ENCODE measurements at places on chromosomes 13 and 19.
A peak's percentile ranks its signal among the peaks of the same experiment; 100 is the strongest.

GRCh38 chr13:113138792-113139551 is 16.4 kb downstream of the F10 start:
- DNase-seq, result peak; percentile 33

- DNase-seq, result no peak
These were observed 16.6 kb downstream of the RFX1 start for GRCh38 chr19:13989487-13989886.

GRCh38 chr19:50909240-50910070 is 1.7 kb downstream of the KLK4 start:
- peak; percentile 100 for DNase-seq

DNA sequence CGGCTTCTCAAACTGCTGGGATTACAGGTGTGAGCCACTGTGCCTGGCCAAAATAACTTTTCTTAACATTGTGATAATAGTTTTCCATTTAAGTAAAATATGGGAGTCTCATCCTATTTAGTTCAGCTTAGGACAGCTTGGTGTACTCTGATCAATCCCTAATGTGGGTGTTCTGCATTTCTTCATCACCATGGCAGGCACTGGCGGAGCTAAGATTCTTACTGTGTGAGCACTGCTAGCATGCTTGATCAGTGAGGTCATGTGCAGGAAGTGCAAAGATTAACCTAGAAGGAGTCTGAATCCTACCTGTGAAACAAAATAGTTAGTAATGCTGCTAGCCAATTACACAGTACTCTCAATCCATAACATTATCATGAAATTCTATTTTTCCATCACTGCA is 1684.2 kb upstream of the SLC10A2 start:
- DNase-seq, result no peak

DNA sequence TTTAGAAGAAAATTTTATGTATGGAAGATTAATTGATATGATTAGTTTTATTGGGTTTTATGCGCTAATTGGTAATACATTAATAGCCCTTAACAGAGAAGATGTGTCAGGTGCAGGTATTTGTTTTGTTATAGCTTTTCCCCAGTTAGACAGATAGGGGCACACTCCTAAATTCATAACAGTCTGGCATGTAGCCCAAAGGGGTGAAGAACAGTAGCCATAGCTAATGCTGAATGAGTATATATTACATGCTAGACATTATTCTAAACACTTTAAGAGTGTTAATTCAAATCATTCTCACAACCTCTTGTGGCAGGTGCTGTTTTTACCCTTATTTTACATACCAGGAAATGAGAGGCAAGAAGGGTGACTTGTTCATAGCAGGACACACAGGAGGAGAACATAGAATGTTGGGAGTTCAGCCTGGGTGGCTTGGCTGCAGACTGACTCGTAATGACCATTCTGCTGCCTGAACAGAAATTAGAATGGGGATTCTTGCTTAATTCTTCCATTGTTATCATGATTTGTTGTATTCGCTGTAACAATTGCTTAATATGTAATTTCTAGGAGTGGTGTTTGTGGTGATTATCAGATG is 20.1 kb downstream of the PCCA start:
- DNase-seq, result no peak

DNA sequence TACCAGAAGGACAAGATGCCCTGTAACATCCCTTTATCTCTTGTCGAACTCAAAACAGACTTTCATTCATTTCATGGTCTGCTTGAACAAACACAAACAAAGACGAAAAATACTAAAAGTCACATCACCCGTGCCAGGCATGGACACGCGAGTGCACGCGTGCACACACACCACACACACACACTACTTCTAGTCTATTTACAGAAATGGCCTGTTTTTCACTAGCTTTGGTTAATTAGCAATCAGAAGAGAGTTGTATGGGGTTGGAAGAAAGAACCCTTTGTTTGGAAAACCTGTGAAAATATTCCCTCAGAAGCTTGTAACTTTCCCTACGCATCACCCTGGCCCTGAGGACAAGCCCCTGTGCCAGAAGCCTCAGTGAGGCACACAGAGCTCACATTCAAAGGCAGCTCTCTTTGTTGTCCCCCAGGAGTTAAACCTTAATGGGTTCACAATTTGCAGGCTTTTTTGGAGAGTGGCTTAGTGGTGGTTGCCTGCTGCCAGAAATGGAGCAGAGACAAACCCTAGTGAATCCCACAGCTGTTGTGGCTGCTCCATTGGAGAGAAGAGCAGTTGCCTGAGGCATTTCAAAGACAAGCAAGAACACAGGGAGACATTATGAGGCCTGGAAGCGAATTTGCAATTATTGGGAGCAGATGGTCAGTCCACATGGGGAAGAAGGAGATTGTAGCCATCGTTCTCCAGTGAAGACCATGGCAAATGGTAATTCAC is 55.9 kb downstream of the STARD13 start:
- DNase-seq, result no peak

DNA sequence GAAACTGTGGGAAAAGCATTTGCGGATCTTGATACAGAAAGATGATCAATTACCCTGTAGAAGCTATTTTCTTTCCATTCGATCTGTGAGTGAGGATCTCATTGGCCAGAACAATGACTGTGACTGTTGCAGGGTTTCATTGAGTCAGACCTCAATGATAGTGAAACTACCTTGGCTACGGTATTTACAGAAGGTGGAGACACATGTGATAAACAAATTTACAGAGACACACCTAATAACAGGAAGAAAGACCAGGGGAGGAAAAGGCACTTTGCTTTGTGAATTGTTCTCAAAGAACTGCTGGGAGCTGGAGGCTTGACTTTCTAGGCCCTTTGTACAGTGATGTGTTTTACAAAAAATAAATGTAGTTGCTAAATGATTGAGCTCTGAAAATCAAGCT is 19.9 kb upstream of the ARGLU1 start:
- no peak for DNase-seq

- peak; percentile 60 for DNase-seq
These were observed 648.0 kb downstream of the DACH1 start for GRCh38 chr13:71218960-71219359.

- peak; percentile 71 for DNase-seq
These were observed 595 bp upstream of the GPR183 start for GRCh38 chr13:99307648-99308339.

- DNase-seq, result peak; percentile 66
These were observed 1.1 kb downstream of the RPL36 start for GRCh38 chr19:5690955-5691821.

DNA sequence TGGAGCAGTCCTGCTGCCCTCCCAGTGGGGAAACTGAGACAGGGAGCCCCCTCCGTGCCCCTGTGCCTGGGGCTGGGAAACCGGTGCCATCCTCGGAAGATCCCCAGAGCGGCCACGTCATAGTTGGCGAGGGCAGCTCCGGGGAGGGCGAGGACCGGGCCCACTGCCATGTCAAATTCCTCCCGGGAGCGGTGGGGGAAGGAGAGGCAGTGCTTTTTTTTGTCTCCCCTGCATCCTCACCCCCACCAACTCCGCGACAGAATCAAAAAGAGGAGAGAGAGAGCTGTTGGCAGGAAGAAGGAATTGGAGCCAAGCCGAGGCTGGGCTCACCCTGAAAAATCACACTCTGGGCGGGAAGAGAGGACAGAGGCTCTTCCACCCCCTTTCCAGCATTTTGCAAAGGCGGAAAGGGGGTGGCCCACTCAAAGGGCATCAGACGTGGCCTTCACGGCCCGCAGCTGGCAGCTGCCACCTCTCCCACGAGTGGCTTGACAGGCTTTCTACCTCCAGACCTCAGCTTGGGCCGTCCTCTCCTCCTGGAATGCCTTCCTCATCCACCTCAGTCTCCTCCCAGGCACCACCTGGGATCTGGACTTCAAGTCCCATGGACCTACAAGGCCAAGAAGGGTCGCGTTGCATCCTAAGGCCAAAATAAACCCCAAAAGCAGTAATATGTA is 19.6 kb upstream of the NFIC start:
- DNase-seq, result peak; percentile 35

DNA sequence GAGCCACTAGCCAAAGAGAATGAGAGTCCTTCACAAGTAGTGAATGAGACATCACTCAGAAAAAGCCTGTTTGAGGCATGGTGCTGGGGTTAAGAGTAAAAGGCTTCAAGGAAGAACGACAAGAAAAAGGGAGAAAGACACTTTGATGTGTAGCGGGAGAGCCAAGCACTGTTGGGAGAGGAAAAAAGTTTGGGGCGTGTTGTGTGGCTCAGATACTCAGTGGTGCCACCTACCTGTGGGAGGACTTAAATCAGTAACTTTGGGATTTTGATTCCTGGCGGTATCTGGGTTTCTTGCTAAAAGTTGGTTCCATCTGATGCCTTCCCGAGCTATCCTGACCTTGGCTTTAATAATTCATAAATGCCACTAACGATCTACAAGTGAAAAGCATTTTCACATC is 12.3 kb downstream of the ELSPBP1 start:
- DNase-seq, result peak; percentile 59

DNA sequence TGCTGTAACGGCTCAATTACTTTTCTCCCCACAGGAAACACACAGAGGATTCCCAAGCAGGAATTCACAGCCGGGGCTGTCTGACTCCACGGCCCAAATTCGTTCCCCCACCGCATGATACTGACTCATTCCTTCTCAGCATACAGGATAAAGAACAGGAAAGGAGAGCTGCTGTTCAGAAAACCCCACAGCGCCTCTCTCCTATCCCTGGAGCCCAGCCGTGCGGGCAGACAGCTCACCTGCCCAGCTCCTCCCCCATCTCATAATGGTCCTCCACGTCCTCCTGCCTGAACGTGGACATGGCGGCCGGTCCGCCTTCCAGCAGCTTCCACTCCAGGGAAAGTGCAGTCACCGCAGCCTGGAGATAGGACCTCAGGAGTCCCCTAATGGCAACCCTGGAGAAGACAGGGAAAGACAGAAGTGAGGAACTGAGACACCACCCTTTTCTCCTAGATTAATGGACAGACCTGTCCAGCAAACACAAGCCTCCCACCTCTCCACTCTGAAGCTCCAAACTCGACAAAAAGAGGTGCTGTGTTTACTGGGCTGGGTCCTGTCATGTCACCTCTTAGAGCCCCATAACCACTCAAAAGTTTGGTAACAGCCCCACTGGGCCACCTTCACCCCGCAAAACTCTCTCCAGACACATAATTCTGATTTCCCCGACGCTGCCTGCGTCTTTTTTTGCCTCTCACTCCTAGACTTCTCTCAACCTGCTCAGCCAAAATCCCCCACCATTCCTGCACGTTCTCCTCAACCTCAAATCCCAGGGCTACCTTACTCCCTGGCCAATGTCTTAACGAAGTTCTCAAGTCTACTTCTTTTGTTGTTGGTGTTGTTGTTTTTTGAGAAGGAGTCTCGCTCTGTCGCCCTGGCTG is 1.2 kb downstream of the DAPK3 start:
- DNase-seq, result peak; percentile 88

GRCh38 chr19:43957891-43958290 is 6.9 kb downstream of the ZNF221 start:
- no peak for DNase-seq

DNA sequence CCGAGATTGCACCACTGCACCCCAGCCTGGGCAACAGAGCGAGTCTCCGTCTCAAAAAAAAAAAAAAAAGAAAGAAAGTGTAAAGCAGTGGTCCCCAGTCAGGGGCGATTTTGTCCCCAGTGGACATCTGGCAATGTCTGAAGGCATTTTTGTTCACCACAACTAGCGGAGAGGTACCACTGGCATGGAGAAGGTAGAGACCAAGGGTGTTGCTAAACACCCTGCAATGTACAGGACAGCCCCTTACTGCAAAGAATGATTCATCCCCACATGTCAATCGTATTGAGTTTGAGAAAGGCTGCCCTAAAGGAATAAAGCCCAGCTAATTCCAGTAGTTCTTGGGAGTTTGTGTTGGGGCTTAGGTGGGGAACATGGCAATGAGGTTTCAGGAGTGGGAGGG is 38.7 kb downstream of the CYP4F2 start:
- DNase-seq, result no peak

- peak; percentile 62 for DNase-seq
These were observed 39.0 kb downstream of the SMIM24 start for GRCh38 chr19:3441089-3441985.

DNA sequence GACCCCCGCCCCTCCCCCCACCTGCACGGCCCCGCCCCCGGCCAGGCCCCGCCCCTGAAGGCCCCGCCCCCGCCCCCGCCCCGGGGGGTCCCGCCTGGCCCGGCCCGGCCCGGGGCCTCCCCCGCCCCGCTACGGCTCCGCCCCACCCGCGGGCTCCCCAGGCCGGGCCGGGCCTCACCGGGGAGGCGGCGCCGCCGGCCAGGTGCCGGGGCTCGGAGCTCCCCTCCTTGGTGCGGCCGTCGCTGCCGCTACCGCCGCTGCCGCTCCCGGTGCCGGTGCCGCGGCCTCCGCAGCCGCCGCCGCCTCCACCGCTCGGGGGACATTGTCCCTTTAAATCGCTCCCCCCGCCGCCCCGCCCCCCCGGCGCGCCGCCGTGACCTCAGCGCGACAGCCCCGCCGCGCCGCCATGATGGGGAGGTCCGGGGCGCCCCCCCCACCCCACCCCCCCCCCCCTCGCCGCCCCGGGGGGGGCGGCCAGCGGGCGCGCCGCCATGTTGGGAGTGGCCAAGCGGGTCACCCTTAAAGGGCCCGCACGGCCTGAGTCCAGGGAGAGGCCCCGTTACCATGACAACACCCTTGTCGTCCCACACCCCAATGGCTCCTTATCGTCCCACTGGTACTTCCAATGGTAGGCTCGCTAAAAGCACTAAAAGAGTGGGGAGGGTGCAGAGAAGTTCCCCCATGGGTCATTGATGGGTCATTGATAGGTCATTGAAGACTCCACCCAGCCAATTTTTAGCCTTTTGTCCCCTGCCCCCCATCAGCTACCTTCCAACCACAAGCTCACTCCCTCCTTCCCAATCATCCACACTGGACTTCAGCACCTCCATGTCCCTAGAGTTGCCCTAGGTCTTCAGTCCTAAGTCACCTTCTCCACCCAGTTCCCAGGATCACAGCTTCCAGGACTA is at the start of gene WIZ:
Gene WIZ, minus strand, starts transcription at position 337 of the 908 bp plus-strand sequence. CDS start 1,649 bp downstream, outside the sequence.
- peak; percentile 91 for DNase-seq

DNA sequence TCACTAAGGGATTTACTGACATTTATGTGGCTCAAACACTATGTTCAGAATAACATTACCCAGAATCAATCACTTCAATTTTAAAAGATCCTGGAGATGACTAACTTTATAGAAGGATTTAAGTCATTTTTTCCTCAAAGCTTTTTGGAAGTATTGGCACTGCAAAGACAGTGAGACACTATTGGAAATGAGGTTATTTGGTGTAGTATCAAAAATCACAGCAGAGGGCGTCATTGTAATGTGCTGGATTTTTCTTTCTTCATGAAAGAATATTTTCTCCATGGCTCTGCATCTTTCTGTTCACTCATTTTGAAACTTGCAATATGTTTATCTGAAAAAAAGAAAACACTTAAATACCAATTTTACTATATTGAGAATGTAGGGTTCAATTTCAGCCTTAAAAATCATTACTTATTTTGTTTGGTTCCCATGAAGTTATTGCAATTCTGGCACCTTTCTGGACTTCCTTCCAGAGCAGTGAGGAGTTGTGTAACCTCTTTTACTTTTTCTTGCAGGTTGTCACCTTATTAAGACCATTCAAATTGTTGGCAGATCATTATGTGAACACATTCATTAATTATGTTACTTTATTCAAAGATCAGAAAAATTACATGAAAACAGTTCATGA is 3.7 kb upstream of the CSNK1A1L start:
- DNase-seq, result no peak

Measured in endodermal cell (in vitro differentiated cells).